LNCaP clone FGC (cell line): ENCODE measurements at places on chromosomes 6 and 20.
A peak's percentile ranks its signal among the peaks of the same experiment; 100 is the strongest.

- DNase-seq, result no peak
Measured at GRCh38 chr20:17648315-17648646, 33.8 kb downstream of the RRBP1 start.

- DNase-seq, result no peak
Measured at GRCh38 chr20:21554376-21554890, 40.6 kb upstream of the NKX2-2 start.

GRCh38 chr6:52551483-52552277 lies 25.2 kb downstream of the TRAM2 start:
- peak; percentile 80 for DNase-seq

GRCh38 chr6:50791900-50792508 lies 26.7 kb upstream of the TFAP2B start:
- DNase-seq, result no peak

- DNase-seq, result no peak
Measured at GRCh38 chr6:54619102-54619501, 227.5 kb upstream of the FAM83B start.

DNA sequence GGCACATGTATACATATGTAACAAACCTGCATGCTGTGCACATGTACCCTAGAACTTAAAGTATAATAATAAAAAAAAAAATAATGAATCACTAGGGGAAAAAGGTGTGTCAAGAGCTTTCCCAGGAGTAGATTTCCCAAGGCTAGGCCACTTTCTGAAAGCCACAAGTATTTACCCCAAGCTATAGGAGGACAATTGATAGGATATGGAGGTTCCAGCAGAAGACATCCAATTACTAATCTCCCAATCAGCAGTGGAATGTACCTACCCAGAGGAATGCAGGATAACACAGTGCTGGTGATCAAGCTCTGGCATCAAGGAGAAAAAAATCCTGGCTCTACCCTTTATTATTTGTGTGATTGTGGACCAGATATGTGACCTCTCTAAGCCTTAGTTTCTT lies 562.7 kb downstream of the RFPL4B start:
- no peak for DNase-seq

DNA sequence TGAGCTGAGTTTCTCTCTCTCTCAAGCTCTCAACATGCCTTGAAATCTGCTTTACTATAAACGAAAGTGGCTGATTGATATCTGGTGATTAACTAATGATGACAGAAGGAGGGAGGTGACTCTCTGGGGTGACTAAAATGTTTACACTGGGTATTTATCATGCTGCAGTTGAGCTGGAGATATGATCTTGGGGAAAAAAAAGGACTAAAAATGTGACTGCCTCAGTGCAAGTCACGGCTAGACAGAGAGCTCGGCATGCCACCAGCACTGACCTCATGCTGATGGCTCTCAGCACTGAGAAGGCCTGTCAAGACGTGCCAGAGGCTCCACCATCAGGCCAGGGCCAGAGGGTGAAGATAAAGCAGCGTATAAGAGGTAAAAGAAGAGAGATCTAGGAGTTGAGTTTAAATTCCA lies 103.1 kb upstream of the SPACA1 start:
- DNase-seq, result no peak

GRCh38 chr6:40244699-40245098 lies 310.4 kb upstream of the MOCS1 start:
- DNase-seq, result no peak

- peak; percentile 67 for DNase-seq
Measured at GRCh38 chr20:22403632-22404361, 180.6 kb downstream of the FOXA2 start.

GRCh38 chr20:33526769-33527168 lies 36.9 kb downstream of the CBFA2T2 start:
- peak; percentile 78 for DNase-seq

DNA sequence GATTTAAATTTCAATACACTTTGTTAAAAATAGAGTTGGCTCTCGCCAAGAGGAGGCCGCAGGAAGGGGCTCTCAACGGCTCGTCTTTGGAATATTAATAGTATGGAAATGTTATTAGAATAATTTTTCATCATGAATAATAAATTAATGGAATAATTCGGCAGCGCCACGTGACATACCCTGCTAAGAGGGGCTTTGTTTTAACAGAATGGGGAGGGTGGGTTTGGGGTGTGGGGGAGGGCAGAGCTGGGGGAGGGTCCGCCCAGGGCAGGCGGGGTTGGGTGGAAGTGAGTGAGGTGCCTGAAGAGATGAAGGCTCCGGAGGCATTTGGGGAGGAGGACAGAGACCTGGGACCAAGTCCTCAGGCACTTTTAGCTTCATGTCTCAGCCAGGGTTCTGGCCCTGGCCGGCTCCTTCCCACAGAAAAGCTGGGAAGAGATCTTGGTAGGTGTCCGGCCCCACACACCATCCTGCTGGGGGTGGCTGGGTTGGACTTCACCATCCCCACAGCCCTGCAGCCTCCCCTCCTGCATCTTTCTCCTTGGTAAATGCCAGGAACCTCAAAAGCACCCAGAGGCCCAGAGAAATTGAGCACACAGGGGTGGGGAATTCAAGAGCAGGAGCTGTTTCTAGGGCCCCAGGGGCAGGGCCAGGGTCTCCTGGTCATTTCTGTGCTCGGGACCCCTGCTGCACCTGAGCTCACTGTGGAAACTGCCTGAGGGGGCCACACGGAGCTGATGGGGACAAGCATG lies 93.6 kb upstream of the BHLHE23 start:
- DNase-seq, result no peak
